Neural progenitor cell (in vitro differentiated cells): ENCODE measurements at places on chromosomes 6 and 20.

DNA sequence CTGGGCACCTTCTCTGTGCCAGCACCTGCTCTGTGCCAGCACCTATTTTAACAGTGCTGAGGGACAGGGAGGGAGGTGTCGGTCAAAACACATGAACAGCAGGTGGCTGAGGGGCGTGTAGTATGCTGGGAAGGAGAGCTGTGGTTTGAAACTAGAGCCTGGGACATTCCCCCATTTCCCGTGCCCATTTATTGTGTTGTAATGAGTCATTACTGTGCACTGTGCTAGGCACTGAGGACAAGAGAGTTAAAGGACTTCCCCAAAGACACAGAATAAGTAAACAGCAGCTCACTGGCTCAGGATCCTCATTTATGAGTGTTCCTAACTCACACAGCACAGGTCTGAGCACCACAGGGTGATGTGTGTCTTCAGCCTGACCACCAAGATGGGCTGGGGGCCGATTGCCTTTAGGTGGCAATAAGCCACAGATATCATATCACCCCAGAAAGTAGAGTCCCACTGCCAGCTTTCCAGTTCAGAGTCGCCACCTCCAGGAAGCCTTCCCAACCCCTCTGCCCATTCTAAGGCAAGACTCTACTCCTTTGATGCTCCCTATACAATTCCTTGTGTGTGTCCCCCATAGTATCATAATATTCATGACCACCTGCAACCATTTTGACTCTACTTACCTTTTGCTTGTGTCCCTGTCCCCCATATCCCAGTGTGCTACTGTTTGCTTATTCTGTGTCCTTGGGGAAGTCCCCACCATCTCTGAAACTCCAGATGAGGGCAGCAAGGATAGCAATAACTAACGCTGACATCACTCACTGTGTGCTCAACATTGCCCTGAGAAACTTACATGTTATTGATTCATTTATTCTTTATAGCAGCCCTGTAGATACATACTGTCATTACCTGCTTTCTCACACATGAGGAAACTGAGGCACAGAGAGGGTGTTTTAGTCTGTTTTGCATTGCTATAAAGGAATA, 87.3 kb downstream of the TOX2 start:
- no peaks in the 10 kb centered on the region for H3K27me3 ChIP-seq
- no peak overlapping the region for H3K4me3 ChIP-seq
- DNase-seq: no peak
- H3K36me3 ChIP-seq: no peaks in the 10 kb centered on the region

- peaks cover 20% of the 10 kb centered on the region for H3K4me1 ChIP-seq
- no peak overlapping the region for H3K4me3 ChIP-seq
- DNase-seq: no peak
Measured at GRCh38 chr6:38498085-38498484, 141.6 kb downstream of the BTBD9 start.

DNA sequence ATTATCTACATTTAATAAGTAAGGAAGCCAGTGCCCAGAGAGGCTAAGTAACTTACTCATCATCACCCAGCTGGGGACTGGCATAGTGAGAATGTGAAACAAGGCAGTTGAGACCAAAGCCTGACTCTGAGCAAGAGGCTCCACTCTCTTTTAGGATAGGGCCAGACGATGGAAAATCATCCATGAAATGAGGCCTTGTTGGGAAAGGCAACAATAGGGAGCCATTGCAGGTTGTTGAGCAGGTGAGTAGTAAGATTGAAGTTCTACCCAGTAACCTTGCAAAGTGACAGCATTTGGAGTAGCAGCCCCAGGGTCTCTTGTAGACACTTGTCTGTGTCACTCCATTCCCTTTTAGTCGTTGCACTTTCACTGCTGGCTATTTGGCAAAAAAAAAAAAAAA, 2.5 kb upstream of the CPNE5 start:
- no peak overlapping the region for H3K27ac ChIP-seq
- no peak for DNase-seq
- H3K4me3 ChIP-seq: no peak overlapping the region
- H3K4me1 ChIP-seq: peaks cover 16% of the 10 kb centered on the region

GRCh38 chr6:128574402-128574801, 54.0 kb upstream of the PTPRK start:
- peaks cover 8% of the 10 kb centered on the region for H3K4me1 ChIP-seq
- H3K4me3 ChIP-seq: no peak overlapping the region
- H3K27me3 ChIP-seq: no peaks in the 10 kb centered on the region
- DNase-seq: no peak
- no peak overlapping the region for H3K27ac ChIP-seq

DNA sequence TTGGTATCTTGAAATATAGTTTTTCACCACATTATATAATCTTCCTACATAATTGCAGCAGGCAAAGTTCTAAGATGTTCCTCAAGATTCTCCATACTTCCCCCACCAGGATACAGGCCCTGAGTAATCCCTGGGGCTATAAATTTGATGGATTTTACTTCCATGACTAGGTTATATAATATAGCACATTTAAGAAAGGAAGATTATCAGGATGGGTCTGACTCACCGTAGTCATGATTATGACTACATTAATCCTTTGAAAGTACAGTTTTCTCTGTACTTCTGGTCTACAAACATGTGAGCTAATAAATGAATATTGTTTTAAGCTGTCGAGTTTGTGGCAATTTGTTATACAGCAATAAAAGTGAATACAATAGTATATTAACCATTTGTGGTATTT, 122.5 kb downstream of the MACROD2 start:
- no peak for DNase-seq
- H3K27me3 ChIP-seq: no peaks in the 10 kb centered on the region
- H3K4me1 ChIP-seq: no peaks in the 10 kb centered on the region
- no peak overlapping the region for H3K27ac ChIP-seq
- H3K36me3 ChIP-seq: no peaks in the 10 kb centered on the region
